NB4 (cell line): ENCODE measurements at places on chromosomes 3 and 15.
A peak's percentile ranks its signal among the peaks of the same experiment; 100 is the strongest.

- DNase-seq = no peak
Measured at GRCh38 chr3:188446014-188446413, 292.1 kb downstream of the LPP start.

DNA sequence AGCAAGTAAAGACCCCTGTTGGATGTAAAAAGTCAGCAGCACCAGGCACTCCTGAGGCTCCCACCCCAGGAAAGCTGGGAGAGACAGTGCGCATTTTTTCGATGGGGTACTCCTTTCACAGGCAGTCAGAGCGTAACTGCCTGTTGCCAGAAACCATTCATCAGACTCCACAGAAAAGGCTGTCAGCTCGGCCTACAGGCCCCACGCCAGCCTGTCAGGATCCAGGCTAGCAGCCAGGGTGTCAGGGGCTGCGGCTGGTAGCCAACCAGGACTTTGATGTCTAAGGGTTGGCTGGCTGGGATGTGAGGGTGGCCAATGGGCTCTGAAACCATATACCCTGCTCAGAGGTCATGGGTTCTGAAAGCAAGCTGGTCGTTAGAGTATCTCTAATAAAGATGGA is 164.5 kb downstream of the WNT5A start:
- DNase-seq = no peak

GRCh38 chr3:138381950-138382715 is 33.8 kb downstream of the MRAS start:
- DNase-seq = peak; percentile 28

- no peak for DNase-seq
Measured at GRCh38 chr3:159944781-159945180, 43.9 kb upstream of the IL12A start.

- DNase-seq = no peak
Measured at GRCh38 chr15:31031471-31032067, 40.1 kb upstream of the MTMR10 start.

GRCh38 chr3:153767601-153768560 is 353.3 kb upstream of the ARHGEF26 start:
- DNase-seq = no peak

GRCh38 chr3:70853161-70853944 is 540.9 kb upstream of the MDFIC2 start:
- DNase-seq = no peak

DNA sequence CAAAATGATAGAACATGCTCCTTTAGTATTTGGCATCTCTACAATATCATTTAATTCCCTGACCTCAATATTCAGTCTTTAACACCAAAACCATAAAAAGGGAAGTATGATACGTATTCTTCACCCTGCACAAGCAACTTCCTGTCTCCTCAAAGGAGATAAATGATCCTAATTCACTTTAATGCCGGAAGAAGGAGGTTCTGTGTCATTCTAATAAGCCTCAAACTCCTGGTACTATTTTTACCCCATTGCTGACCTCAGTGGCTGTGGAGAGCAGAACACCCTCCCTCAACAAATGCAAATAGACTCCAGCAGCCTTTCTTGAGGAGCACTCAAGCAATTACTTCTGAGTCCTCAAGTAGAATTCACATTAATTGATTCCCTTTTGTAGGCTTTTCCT is 173.3 kb downstream of the TMEM108 start:
- peak; percentile 86 for DNase-seq

GRCh38 chr3:25897019-25897418 is 107.1 kb downstream of the OXSM start:
- DNase-seq = peak; percentile 48

DNA sequence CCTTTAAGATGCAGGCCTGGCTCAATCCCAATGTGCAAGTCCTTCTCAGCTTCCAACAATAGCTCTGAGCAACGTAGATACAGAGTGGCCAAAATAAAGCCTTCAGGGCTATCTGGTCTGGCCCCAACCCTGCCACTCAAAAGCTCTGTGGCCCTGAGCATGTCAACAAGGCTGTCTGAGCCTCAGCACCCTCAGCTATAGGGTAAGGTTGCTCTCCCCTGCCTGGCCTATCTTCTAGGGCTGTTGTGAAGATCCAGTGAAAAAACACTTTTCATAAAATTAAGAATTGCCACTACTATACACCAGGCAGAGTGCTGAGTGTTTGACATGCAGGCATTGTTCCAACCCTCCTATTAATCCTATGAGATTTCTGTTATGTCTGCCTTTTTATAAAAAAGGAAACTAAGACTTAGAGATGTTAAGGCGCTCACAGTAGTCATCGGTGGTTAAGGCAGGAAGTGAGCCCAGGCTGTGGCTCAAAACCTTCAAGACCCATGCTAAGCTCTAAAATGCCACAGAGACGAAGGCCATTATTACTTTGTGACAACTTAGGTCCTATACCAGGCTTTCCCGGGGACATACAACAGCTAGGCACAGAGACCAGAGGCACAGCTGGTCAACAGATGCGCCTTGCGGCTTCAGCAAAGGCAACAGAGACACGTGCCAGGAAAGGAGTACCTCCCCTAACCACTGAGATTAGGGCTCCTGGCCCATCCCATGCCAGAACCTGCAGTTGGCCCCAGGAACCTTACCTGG is 5.1 kb downstream of the POLG start:
- DNase-seq = no peak

DNA sequence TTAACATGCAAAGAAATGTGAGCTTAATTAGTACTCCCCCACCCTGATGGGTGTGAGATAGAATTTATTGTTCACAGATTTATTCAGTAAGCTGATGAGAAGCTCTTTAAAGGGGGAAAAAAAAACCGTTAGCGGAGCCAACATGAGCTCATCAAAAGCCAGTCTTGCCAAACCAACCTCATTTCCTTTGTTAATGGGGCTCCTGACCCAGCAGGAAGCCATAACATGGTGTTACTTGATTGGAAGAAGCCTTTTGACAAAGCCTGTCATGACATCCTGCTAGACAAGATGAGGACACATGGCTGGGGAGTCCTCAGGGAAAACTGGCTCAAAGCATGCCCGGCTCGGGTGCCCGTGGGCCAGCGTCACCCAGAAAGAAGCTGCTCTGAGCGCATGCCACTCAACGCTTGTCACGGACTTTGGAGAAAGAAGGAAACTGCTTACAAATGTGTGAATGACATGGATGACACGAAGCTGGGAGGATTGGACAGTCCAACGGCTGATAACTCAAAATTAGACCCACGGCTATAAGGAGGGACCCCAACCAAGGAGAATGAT is 64.6 kb downstream of the SLCO2A1 start:
- peak; percentile 95 for DNase-seq

DNA sequence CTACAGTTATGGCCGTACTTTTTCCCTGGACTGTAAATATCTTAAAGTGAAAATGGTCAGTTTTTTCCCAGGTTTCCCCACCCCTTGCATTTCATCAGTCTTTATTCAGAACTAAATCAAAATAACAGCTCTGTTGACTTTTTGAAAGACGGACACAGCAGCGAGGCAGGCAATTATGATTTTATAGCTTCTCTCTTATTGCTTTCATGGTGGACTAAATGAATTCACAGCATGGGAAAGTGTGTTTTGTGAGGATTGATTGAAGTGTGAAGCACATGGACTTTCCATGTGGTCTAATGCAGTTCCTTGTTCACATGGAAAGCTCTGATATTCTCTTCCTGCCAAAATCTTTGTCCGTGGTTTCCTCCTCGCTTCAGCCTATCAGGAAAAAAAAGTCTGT is 268.7 kb upstream of the ARL6 start:
- DNase-seq = no peak

GRCh38 chr15:88036154-88036839 is 220.2 kb downstream of the NTRK3 start:
- peak; percentile 14 for DNase-seq

DNA sequence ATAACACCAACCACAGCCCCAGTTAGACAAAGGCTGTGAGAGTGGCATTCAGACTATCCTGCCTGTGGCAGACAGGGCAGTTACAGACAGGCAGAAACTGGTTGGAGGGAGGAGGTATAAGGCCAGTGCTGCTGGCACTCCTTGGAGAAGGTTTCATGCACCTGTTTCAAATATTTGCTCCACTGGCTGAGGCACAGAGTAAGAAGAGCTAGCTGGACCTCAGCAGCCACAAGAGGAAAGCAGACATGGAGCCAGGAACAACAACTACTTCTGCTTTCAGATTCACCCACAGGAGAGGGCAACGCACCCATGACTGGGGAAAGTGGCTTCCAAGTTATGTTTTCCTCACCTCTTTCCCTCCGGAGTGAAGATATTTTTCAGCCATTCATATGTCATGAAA is 11.5 kb upstream of the PRKAR2A start:
- DNase-seq = no peak

DNA sequence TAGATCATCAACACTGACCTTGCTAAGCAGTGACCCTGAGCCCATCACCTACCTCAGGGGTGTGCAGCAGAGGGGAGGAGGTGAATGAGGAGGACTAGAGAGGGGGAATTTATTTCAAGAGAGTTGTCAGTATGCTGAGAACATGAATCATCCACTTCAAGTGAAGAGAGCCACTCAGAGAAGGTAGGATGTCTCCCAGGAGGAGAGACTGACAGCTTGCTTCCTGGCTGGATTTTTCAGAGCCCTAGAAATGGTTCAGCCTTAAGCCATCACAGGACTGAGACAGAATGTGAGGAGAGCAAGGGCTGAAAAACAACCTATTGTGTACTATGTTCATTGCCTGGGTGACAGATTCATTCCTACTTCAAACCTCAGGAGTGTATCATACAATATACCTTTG is 34.8 kb downstream of the CCNL1 start:
- no peak for DNase-seq

- DNase-seq = no peak
Measured at GRCh38 chr3:121835465-121835801, 424 bp downstream of the EAF2 start.

DNA sequence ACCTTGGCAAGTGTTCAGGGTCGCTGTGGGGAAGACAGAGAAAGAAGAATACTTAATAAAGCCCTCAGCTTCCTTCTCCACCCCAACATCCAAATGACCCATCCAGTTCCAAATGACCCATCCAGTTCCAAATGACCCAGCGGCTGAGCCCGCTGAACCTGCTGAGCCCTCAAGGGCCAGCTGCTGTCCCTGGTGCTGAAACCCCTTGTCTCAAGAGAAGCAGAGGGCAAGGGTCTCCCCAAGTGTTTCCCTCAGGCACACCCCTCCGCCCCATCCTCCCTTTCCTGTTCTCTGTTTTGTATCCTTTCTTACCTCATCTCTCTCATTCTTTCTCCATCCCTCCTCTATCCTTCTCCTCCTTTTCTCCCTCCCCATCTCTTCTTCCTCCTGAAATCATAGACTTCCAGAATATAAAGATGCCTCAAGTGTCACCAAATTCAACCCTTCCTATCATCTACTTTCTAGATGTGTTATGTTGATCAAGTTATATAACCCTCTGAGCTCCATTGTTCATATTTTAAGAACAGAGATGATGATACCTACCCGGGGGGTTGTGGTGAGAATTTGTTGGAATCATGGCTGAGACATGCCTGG is 29.0 kb downstream of the CCDC33 start:
- peak; percentile 50 for DNase-seq
